ENCODE measurements at places on chromosomes 2 and 18.

GRCh38 chr2:145771525-145771924 is 1251.6 kb upstream of the ZEB2 start:
- DNase-seq: no peak

DNA sequence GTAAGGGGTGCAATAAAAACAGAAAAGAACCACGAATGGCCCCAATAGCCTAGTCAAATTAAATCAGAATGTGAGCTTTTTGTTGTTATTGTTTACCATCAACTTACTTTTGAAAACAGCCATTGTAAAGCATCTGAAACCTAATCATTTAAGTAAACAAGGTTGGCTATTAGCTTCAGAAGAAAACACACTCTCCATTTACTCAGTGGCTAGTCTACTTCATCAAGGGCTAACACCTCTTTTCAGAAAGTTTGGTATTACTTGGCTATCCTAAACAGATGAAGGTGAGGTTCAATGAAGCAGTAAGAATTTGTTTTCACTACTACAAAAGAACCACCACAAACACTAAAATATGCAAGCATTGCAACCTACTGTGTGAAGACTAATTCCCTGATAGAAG is 398.0 kb downstream of the CDH2 start:
- no peak for DNase-seq

GRCh38 chr2:46306330-46306751 is 9.1 kb downstream of the EPAS1 start:
- no peak for DNase-seq

- no peak for DNase-seq
Observed at GRCh38 chr2:67930156-67930555, 132.6 kb downstream of the C1D start.

DNA sequence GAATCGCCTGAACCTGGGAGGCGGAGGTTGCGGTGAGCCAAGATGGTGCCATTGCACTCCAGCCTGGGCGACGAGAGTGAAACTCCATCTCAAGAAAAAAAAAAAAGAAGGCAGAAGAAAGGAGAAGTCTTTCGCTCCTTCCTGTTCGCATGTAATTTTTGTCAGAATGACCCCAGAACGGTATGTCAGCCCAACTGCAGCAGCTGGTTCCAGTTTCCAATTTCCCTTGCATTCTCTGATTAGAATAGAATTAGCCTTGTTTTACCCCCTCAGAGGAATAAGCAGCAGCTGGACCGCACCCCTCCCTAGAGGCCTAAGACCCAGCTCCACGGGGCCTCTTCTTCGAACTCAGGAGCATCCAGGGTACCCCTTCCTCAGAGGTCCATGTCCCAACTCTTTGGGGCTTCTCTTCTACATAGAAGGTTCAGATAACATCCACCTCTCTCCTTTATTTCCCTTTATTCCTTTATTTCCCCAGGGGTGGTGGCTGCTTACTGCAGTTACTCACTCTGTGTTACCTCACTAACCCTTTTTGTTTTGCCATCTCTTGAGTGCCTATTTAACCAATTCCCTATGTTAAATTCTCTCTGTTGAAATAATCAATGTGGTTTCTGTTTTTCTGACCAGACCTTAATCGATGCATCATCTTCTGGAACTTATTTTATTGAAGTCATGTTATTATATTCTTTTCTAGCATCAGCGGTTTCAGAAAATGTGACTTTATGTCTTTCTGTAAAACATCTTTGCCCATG is 7.2 kb upstream of the PUM2 start:
- no peak for DNase-seq

- DNase-seq: no peak
Observed at GRCh38 chr18:8623549-8624106, 14.4 kb downstream of the RAB12 start.

DNA sequence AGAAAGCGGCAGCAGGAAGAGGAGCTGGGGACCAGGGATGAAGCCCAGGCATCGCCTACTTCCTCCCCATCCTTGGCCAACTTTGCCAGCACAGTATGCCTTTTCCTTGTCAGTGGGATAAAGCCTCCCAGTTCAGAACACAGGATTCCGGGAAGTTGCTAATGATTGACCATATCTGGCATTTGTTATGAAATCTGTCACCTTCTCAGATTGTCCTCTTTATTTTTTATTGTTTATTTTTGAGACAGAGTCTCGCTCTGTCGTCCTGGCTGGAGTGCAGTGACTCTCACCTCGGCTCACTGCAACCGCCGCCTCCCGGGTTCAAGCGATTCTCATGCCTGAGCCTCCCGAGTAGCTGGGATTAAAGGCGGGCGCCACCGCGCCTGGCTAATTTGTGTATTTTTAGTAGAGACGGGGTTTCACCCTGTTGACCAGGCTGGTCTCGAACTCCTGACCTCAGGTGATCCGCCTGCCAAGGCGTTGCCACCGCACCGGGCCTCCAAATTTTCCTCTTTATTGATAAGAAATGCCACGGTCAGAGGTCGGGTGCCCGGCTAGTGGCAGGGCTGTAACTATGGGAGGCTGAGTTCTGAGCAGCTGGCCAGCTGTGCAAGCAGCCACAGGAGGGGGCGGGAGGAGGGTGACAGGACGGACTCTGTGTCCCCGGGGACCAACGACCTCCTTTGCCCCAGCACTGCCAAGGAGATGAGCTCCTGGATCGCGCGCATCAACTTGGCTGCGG is 24.4 kb downstream of the PSD4 start:
- no peak for DNase-seq

All from type B pancreatic cell (in vitro differentiated cells).